Activated T-helper 1 cell treated with anti-CD3 and anti-CD28 coated beads, Interleukin-2, amount 50 U/mL, for 16 hours (primary cell): ENCODE measurements at places on chromosomes 3 and 15.

GRCh38 chr3:73552700-73553099, 72.0 kb downstream of the PDZRN3 start:
- DNase-seq: no peak

GRCh38 chr3:195453236-195453635, 10.4 kb upstream of the ACAP2 start:
- DNase-seq: no peak

DNA sequence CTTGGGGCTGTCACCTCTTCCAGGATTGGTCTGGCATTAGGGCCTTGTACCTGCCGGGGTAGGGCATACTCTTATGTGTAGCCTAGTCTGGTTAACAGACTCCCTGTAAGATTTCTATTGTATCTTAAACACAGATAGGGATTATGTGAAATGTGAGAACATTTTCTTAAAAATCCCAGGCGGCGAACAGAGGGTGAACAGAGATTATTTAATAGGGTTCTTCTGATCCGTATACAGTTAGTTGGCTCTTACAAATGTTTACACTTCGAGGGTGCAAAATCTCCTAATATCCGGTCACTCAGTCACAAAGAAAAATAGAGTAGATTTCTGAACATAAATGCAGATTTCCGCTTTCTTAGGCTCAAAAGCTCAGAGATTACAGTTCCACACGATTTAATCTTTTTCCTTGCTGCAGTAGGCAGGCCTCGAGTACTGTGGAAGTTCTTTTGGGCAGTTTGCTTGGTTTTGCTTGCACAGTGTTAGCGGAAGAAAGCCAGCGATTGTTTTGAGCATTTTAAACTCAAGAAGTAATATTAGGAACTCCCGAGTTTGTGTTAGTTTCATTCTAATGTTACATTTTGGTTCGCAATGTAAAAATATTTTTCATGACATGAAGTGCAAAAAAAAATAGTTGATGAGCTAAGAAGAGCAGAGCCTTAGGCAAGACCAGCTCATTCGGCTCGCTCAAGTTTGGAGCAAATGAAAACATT, 993 bp downstream of the PLCL2 start:
- no peak for DNase-seq

GRCh38 chr3:134371542-134372324, 2.5 kb downstream of the AMOTL2 start:
- DNase-seq: no peak

- no peak for DNase-seq
Measured at GRCh38 chr3:128342701-128343180, 123.9 kb downstream of the DNAJB8 start.

DNA sequence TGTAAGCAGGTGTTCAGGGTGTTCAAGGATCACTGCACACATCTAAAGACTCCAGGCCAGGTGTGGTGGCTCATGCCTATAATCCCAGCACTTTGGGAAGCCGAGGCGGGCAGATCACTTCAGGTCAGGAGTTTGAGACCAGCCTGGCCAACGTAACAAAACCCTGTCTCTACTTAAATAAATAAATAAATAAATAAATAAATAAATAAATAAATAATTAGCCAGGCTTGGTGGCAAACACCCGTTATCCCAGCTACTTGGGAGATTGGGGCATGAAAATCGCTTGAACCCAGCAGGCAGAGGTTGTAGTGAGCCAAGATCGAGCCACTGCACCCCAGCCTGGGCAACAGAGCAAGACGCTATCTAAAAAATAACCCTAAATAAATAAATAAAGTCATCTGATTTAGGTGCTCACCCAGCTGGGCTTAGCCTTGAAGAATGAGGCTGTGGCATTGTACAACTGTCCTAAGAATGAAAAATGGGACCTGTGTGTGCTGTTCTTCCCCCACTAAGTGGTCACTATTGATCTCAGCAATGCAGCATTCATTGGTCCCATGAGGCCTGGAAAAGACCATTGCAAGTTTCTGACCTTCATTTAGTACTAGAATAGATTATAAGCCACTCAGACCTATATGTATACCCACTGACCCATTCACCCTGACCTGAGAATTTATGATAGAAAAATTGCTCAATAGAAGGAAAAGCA, 82.8 kb upstream of the ABHD17C start:
- DNase-seq: no peak

DNA sequence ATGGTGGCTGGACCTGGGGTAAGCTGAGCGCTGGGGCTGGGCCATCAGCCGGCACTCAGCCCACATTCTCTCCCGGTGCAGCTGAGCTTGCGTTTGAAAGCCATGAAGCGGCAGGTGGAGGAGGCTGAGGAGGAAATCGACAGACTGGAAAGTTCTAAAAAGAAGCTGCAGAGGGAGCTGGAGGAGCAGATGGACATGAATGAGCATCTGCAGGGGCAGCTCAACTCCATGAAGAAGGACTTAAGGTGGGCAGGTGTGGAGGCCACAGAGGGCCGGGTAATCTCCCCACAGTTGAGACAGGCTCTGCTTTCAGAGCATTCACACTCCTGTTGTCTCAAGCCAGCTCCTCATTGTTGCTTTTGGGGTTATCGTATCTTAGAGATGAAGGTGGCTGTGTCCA, 45.7 kb upstream of the MYZAP start:
- DNase-seq: no peak

GRCh38 chr15:69665641-69666111, 213.1 kb downstream of the RPLP1 start:
- DNase-seq: no peak

GRCh38 chr15:82966671-82967071, 14.2 kb upstream of the HOMER2 start:
- no peak for DNase-seq

DNA sequence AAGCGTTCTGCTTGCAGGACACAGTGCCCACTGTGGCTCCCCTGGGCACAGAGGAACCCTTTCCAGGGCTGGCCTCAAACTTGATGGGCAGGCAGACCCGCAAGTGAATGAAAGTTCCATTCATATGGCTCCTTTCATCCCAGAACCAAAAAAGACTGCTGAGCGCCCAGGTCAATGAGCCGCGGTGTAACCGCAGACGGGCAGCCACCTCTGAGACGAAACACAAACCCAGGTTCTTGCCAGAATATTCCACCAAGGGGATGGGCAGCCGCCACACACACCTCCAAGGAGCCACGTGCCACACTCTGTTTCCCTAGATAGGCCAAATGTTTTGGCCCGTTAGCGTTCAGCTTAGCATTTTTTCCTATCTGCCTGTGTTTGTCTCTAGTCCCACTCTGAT, 82.8 kb upstream of the IGF1R start:
- no peak for DNase-seq

- no peak for DNase-seq
Measured at GRCh38 chr3:194739498-194740284, 54.0 kb downstream of the FAM43A start.

GRCh38 chr3:81723732-81724313, 37.6 kb downstream of the GBE1 start:
- DNase-seq: no peak

- no peak for DNase-seq
Measured at GRCh38 chr15:93060336-93061248, 28.4 kb downstream of the RGMA start.

DNA sequence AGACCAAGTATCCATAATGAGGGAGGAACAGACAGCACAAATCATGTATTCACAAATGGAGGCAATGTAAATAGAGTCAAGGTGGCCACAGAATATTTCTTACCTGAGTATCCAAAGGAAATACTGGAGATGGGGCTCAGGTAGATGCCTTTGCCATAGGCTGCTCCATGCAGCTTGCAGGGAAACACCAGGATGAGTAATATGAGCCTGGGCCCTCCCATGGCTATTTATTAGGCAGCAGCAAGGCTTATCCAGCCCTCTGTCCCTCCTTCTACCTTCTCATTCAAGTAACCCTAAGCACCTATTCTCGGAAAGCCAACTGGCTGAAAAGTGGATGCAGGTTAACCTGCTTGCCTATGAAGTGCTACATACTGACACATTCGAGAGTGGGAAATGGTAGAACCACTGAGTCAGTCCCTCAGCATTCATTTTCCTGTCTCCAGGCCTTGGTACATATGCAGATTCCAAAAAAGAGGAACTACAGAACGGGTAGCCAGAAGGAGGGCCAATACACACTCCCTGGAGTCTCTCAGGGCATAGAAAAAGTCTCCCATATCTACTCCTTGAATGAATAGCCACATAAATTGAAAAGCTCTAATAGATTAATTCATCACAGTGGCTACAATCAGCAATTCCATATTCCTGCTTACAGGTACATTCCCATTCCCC, 18.3 kb upstream of the PKM start:
- no peak for DNase-seq

- no peak for DNase-seq
Measured at GRCh38 chr3:138136201-138136600, 4.0 kb upstream of the A4GNT start.

- DNase-seq: peak; percentile 79
Measured at GRCh38 chr3:50237754-50238548, 1.9 kb downstream of the GNAI2 start.

GRCh38 chr3:171049861-171050444, 23.4 kb upstream of the SLC2A2 start:
- DNase-seq: no peak

GRCh38 chr3:149280671-149281349, 52.6 kb downstream of the TM4SF18 start:
- no peak for DNase-seq

DNA sequence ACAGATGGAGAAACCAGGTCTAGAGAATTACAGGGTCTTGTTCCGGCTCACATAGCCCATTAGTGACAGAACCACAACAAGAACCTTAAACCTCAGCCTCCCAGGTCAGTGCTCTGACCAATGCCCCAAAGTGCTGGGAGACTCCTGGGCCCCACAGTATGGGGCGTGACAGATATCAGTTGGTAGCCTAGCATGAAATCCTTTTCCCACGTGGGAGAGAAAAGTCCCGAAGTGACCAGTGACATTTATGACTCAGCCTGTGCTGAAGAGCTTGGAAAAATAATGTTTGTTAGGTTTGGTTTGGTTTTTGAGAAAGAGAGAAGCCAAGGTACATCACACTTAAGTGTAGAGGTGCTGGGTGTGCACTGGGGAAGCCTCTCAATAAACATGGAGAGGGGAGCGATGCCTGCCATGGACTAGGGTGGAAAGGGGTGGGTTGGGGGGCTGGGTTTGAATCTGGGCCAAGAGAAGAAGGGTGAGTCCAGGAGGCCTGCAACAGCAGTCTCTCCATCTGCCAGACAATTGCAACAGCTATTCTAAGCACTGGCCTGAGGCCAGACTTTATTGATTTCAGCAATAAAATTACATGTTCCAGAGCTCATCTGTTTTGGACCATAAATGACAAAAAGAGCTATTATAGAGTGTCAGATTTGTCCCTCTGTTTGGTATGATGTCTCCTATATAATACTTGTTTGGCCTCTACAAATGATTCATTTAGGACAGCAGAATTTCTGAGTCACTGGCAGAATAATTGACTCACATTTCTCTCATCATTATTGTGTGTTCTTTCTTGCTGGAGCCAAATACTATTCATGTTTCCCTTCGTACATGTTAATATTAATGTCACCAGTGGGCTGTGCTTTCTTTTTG, 43.4 kb downstream of the C2CD4A start:
- no peak for DNase-seq

DNA sequence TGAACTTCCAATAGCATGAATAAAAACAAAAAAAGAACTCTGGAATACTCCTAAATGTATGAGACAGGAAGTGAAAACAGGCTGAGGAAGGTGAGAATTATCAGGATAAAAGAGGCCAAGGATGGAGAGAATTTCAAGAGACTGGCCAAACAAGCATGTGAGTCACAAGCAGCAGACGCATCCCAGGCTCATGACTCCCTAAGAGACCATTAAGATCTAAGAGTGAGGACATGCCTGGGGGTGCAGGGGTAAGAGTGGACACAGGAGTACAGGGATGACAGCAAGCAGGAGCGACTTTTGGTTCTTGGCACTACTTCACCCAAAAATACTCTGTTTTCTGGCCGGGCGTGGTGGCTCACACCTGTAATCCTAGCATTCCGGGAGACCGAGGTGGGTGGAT, 7.1 kb downstream of the SCAMP2 start:
- DNase-seq: no peak
